ENCODE measurements at places on chromosomes 2 and 18.

GRCh38 chr18:22277758-22278157 lies 108.4 kb downstream of the GATA6 start:
- DNase-seq = no peak

- DNase-seq = no peak
Measured at GRCh38 chr2:10413991-10414451, 34.1 kb downstream of the ODC1 start.

- DNase-seq = no peak
Measured at GRCh38 chr2:164896226-164896625, 54.6 kb upstream of the COBLL1 start.

DNA sequence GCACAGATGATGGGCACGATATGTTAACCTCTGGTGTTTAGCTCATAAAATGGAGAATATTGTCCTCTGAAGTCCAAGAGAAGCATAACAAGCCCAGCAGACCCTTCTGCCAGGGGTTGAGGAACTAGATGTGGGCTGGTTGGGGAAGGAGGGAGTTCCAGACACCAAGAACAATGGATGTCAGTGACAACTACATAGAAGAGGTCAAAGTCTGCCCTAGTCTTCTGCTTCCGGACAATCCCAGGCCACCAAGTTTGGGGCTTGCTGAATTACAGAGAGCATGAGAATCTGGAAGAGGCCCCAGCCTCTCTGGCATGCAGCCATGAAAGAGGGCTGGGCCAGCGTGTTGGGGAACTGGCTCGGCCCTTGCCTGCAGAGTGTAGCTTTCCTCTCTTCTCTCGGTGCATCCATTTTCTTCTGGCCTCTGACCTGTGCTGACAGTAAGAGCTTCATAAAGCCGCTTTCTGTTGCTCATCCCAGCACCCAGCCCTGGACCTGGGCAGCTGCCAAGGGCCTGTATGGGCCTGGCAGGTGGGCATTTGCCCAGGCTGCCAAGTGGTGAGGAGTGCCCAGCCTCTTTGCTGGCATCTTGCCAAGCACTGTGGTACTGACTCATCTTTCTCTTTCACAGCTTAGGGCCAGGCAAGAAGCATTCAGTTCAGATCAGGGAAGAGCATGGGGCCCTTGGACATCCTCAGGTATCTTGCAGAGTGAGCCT lies 14.6 kb upstream of the LAPTM4A start:
- peak; percentile 97 for DNase-seq

GRCh38 chr2:88091943-88092342 lies 24.3 kb downstream of the SMYD1 start:
- no peak for DNase-seq

DNA sequence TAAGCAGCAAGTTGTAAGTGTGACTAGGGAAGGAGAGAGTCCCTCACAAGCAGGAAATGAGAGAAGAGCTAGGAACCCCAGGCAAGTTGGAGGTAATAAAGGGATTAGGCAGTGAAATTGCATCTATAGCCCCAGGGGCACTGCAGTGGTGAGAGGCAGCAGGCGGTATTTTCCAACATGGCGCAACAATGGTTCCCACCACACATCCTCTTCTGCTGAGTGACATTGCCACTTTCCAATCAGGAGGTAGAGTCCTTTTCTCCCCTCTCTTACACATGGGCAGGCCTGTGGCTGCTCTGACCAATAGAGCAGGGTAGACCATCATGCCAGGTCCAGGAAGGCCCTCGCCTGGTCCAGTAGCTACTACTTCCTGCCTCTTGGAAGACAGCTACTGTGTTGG lies 86.6 kb downstream of the DNER start:
- DNase-seq = no peak

DNA sequence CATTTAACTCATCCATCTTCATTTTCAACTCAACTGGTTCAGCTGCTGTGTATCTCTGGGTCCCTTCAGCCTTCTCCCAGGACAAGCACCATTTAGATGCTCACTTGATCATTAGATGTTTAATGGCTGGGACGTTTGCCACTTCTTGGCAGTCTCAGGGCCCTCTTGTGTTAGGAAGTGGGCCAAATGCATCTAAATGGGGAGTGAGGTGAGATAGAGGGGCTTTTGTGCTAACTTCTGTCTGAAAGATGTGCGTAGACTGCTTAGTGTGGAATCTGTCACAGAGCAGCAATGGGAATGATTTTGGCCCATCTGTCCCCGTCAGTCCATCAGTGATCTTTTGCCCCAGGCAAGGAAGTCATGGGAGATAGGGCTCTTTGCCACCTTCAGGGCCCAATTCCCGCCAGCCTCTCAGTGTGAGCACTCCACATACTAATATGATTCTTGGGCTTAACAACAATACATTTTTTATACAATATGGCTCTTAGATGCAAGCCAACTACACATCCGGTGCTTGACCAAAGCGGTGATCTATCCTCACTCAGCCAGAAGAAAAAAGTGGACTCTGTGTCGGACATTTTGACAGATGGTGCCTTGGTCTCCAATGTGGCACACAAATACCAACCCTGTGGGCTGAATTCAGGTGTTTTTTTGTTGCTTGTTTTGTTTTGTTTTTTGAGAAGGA lies 95.7 kb upstream of the EPC2 start:
- DNase-seq = no peak

GRCh38 chr2:1698188-1698945 lies 45.9 kb downstream of the PXDN start:
- no peak for DNase-seq

- no peak for DNase-seq
Measured at GRCh38 chr2:207300817-207301216, 135.1 kb upstream of the KLF7 start.

DNA sequence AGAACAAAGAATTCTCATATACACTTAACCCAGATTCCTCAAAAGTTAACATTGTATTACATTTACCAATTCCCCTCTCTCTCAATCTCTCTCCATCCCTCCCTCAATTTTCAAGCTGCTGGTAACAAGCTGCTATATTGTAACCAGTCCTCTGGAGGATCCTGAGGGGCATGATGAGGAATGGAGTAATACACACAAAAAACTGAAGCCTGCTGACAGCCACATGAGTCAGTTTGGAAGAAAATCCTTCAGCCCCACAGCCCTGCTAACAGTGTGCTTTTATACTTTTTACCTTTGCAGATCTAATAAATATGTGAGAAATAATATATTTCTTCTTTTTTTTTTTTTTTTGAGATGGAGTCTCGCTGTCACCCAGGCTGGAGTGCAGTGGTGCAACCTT lies 165.7 kb upstream of the RAB12 start:
- DNase-seq = no peak

DNA sequence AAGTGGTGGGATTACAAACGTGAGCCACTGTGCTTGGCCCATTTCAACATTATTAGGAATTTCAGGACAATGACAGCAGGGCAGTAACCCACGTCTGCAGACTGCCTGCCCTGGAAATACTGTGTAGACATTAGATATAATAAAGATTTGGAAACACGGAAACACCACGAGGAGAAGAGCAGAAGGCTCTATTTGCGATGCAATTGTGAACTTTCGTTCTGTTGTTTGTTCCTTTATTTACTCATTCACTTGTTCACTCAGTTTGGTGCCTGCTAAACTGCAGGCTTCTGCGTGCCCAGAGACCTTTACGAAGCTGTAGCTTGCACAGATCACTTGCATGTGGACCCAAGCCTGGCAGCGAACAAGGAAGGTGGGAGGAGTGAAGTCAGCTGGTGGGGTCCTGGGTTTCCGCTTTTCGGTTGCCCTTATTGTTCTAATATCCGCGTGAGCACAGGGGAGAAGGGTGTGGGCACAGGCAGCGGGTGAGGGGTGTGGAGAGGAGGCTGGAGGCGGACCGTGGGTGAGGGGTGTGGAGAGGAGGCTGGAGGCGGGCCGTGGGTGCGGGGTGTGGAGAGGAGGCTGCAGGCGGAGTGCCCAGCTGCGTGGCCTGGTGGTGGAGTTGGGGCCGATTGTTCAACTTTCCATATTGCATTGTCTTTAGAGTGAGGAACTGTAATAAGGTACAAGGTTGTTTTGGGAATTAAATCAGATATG lies 3.4 kb downstream of the COLEC11 start:
- DNase-seq = no peak

DNA sequence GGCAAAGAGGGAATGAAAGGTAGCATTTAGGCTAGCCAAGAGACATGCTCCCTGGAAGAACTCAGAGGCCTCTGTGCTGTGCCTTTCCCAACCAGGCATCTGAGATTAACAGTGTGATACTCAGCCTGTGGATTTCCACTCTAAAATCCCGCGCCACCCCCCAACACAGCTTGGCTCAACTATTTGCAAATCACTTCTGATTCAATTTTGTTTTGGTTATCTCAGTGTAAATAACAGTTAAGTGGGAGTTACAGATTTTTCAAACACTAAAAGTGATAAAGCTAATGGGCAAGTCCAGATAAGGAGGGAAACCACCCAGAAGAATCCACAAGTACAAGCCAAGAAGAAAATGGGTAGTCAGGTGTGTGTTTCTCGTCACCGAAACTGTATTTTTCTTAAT lies 1.4 kb upstream of the NRP2 start:
- no peak for DNase-seq

- DNase-seq = no peak
Measured at GRCh38 chr2:9695941-9696340, 65.1 kb upstream of the YWHAQ start.

DNA sequence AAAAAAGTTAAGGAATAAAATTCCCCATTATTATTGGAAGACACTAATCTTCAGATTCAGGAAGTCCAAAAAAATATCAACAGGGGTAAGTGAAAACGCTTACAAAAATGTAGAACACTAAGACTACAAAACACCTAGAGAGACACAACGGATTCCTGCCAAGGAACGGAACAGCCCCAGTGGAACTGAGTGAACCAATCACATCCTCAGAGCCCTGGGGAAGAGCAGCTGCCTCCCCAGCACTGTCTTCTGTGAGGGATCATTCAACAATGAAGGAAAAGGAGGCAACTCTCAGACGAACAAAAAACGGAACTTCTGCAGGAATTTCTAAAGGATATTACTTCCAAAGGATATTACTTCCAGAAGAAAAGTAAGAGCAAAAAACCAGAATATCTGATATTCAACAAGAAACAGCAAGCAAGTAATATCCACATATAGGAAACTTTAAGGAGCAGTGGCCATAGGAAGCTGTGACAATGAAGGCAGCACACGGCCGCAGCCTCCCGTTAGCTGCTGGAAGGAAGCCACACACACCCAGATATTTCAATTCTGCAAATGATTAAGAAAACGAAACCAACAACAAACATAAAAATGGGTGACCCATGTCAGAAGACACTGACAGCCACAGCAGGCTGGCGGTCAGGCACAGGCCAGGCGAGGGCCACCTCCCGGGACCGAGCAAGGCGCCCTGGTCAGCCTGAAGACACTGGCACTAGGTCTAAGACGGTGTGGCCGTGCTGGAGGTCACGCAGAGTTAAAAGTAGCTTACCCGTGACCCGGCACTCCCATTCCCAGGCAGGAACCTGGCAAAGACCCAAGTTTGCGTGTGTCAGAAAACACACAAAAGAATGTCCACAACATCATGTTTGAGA lies 81.8 kb downstream of the HDAC4 start:
- no peak for DNase-seq

DNA sequence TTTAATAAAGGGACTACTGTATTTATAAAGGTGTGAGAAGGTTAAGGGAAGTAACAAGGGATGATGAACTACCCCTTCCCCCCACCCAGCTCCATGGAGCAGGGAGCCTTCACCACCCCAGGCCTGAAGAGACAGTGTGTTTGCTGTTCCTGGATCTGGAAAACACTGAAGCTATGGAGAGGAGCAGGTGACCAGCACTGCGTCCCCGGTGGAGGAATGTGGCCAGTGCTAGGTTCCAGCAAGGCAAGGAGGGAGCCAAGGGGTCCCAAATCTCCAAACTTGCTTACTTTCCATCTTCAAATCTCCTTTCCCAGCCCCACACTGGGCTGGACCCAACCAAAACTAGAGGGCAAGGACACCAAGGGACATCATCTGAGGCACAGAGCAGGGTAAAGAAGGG lies 128.7 kb upstream of the CD302 start:
- DNase-seq = no peak

GRCh38 chr18:71371951-71372605 lies 1083.2 kb downstream of the SOCS6 start:
- no peak for DNase-seq

GRCh38 chr2:23561088-23561487 lies 176.1 kb downstream of the KLHL29 start:
- DNase-seq = no peak

GRCh38 chr2:88575051-88575450 lies 52.2 kb downstream of the EIF2AK3 start:
- no peak for DNase-seq

DNA sequence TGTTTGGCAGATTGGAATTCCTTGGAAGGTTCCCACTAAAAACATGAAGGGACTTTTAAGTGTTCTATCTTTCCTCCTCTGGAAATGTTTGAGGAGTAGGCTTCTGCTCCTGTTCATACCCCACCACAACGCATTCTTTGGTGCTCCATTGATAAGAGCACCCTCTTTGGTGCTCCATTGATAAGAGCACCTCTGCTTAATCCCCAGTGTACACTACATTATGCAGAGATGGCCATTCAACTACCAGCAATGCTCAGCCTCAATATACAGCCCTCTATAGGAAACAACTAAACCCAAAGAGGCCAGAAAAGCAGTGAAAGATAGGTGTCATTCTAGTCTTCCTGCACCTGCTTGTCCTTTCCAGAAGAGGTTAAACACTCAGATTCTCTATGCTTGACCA lies 1.8 kb upstream of the CHAC2 start:
- DNase-seq = no peak

GRCh38 chr2:136665736-136666135 lies 99.6 kb upstream of the THSD7B start:
- DNase-seq = no peak

GRCh38 chr2:216827073-216827720 lies 32.7 kb downstream of the TNP1 start:
- no peak for DNase-seq

DNA sequence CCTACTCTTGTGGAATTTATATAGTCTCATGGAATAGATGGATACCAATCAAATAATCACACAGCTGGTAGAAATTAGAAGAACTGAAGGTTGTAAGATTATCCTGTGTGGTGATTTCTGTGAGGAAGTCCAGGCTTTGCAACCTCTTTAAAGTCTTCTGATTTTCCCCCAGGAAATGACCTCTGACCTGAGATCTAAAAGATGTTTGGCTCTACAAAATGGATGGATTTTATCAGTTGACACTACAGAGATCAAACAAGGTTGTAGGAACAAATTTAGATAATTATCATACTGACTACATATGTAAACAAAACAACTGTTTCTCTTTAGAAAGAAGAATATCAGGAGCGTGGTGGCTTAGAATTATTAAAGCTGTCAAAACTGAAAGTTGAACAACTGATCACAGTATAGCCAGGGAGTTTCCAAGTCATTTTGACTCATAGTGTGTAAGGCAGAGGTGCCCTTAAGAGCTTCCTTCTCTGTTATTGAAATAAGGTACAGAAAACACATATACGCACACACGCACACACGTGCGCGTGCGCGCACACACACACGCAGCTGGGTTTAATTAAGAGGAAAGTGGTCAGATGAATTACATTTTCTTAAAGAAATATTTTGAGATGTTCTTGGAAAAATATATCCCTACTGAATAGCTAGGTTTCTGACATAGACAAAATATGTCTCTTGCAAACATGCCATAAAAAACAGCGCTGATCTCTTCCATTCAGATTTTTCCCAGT lies 35.5 kb upstream of the PELI1 start:
- no peak for DNase-seq

GRCh38 chr2:108267101-108267500 lies 21.6 kb upstream of the SULT1C2 start:
- DNase-seq = no peak

GRCh38 chr2:134301099-134301927 lies 47.4 kb downstream of the MGAT5 start:
- DNase-seq = peak; percentile 13
